Activated CD8-positive, alpha-beta T cell treated with anti-CD3 and anti-CD28 coated beads for 36 hours (primary cell): ENCODE measurements at places on chromosomes 1 and 21. TPM values are rescaled to one million over a fixed set of nuclear protein-coding genes. Genes with fewer than 3 reads are reported as not detected.

The CFHR5 gene
- not detected for total RNA-seq

DNA sequence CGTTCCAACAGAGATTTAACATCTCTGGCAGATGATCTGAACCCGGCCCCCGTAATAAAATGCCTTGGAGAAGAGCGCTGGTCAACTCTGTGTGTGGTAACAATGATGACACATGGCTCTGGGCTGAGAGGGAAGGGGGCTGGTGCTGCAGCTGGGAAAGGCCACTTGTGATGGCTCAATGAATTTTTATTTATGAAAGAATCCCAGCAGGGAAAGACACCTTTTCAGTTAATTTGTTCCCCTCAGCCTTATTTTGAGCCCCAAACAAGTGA lies 59.4 kb downstream of the SYT6 start:
- no peak for DNase-seq

DNA sequence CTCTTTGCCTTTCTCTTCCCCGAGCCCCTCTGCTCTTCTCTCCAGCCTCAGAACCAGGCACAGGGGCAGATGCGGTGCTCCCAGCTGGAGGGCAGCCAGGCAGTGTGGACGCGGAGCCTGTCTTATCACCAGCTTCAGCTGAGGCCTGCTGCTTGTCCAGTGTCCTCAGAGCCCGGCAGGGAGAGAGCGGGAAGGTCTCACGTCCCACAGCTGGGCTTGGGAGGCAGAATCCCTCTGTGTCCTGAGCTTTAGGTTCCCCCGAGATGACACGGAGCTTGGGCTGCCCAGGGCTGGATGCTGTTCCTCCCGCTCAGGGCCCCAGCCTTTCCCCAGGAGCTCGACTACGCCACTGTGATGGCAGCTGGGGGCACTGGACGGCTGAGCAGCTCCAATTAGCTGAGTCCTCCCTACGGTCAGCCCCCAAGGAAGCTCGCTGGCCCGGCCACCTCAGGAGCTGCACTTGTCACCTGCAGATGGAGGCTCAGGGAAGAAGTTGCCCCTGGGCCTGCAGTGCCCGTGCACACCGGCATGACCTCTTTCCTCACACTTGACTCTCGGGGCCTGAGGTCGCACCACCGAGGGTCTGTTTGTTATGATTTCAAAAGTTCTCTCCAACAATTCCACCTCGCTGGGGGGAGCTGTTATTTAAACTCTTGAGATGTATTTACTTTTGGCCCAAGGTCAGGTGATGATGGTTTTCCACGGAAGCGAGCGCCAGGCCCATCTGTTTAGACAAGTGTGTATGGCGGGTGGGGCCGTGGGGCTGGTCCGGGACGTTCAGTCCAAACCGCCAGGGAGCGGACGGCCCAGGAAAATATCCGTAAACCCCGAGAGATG lies 127.3 kb downstream of the SIK1 start:
- DNase-seq: no peak

DNA sequence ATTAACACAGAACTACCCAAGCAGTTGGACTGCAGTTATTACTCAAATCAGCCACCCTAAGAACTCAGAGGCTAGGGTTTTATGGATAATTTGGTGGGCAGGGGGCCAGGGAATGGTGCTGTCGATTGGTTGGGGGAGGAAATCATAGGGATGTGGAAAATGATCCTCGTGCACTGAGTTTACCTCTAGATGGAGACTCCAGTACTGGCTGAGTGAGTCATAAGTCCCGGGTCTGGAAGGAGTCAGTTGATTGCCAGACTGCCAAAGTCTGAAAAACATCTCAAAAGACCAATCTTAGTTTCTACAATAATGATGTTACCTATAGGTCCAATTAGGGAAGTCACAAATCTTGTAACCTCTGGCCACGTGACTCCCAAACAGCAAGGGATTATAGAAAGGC lies 257.5 kb upstream of the PRMT6 start:
- DNase-seq: no peak

GRCh38 chr1:234647245-234647644 lies 37.3 kb upstream of the IRF2BP2 start:
- DNase-seq: no peak
